ENCODE measurements at places on chromosomes 13 and 19. TPM values are rescaled to one million over a fixed set of nuclear protein-coding genes. Genes with fewer than 3 reads are reported as not detected.

PRR19 gene
- 0.49 TPM for polyA plus RNA-seq

TPTE2 gene
- not detected for polyA plus RNA-seq

ALG5 gene
- 18.4 TPM for polyA plus RNA-seq

SLC6A16 gene
- 1.0 TPM for polyA plus RNA-seq

ZNF667 gene
- 11.3 TPM for polyA plus RNA-seq

FGF9 gene
- polyA plus RNA-seq, result 10.9 TPM

CEACAM19 gene
- 8.0 TPM for polyA plus RNA-seq

TMPRSS9 gene
- polyA plus RNA-seq, result 0.38 TPM

HIPK4 gene
- polyA plus RNA-seq, result 2.5 TPM

All from forelimb muscle (tissue), 1 donor.